ENCODE measurements at places on chromosomes 12 and 14.

- no peak for DNase-seq
Observed at GRCh38 chr12:68497107-68497506, 113.6 kb upstream of the RAP1B start.

DNA sequence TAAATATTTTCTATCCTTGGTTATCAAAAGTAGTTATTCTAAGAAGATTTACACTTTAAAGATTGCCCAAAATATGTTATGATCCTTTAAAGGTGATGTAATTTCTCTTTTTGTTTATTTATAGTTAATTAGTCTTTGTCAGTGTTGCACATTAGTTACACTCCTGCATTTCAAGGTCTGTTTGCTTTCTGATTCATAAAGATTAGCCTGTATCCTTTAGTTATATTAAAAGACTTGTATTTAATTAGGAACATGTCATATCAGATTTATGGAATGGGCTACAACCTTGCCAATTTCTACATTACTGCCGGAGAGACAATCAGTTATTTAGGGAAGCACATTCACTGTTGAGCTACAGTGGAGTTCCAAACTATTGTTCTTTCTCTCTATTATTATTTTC is 3.5 kb downstream of the EPYC start:
- no peak for DNase-seq

DNA sequence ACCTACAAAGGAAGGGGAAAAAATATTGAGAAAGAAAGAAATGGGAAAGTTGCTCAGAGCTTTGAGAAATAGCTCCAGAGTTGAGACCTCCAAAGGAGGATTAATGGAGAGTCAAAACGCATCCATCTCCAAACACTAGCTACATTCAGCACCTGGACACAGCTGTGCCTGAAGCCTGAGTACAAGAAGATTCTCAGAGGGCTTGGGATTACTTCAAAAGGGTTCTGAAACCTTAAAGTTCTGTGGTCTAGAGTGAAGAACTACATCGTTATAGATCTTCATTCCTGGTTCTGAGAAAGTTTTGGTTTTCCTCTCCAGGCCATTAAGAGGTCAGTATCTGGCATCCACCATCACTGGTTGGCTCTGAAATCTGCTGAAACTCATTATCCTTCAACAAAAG is 10.5 kb upstream of the TMED10 start:
- DNase-seq: no peak

DNA sequence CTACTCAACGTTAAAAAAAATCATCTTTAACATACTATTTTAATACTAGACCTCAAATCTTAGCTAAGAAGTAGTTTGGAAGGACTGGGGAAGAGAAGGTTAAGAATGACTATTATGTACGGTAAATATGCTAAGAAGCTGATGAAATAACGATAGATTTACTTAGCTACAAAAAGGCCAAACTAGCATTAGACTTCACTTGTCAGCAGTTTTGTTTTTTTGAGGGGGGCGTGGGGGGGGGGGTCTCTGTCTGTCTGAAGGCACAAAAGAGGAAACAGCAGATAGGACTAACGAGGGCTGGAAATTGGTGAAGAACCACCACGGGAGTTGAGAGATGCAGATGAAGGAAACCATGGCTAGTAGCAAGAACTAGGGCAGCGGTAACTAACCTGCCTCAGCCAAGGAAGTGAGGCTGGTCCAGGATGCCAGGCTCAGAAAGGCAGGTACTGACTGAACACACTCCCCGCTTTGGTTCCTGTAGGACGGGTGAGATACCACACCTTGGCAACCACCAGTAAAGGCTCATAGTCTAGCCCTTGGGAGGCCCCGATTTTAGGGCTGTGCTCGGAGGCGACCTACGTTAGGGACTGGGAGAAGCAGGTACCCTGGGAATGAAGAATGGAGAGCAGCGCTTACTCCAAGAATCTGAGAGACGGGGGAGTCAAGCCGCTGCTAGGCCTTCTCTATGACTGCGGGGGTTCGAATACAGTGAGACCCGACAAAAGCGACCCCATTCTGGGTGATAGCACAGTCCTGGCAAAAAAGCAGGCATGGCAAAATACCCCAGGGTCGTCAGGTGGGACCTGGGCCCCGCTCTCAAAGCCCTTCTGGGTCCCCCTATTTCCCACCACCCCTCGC is 675 bp downstream of the NEDD8 start:
- DNase-seq: no peak

- DNase-seq: no peak
Observed at GRCh38 chr12:116975779-116976393, 65.1 kb downstream of the FBXW8 start.

GRCh38 chr12:7884689-7885088 is 12.0 kb upstream of the SLC2A14 start:
- no peak for DNase-seq

DNA sequence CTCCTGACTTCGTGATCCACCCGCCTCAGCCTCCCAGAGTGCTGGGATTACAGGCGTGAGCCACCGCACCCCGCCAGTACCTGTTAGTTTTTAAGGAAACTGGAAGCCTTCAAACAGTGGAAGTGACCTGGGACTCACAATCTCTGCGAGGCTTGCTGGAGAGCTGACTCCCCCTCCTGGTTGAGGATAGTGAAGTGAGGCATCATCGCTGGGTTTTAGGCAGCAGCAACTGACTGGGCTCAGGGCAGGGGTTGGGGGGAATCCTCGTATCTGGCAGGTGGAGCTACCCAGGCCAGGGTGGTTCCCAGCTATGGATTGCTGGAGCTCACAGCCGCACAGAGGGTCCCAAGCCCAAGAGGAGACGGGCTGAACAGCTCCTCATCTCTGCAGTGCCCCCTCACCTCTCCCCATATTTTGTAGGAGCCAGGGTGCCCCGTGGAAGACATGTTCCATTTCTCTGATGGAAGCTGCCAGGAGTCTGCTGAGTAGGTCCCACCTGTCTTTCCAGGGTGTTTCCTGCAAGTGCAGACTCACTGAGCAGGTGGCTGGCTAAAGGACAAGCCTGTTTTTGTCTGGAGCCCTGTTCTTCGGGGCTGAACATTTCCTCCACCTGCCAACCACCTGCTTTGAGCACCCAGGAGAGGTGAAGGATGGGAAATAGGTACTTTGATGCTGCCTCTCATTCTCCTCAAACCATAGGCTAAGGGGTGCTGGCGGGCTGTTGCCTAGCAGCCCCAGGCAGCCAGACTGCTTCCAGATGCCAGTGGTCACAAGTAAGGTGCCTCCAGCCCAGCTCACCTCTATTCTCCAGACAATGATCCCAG is 3.1 kb downstream of the AVIL start:
- no peak for DNase-seq

- DNase-seq: no peak
Observed at GRCh38 chr14:100603341-100604120, 16.3 kb upstream of the BEGAIN start.

- no peak for DNase-seq
Observed at GRCh38 chr12:32777159-32777558, 21.5 kb upstream of the YARS2 start.

GRCh38 chr14:94269156-94269555 is 23.9 kb downstream of the SERPINA10 start:
- DNase-seq: no peak

Data from CMK (cell line).